ENCODE measurements at places on chromosomes 5 and 9.
A peak's percentile ranks its signal among the peaks of the same experiment; 100 is the strongest.

- DNase-seq: no peak
Measured at GRCh38 chr5:24026288-24026687, 518.9 kb downstream of the PRDM9 start.

GRCh38 chr9:19114680-19115270 is 12.1 kb upstream of the HAUS6 start:
- no peak for DNase-seq

DNA sequence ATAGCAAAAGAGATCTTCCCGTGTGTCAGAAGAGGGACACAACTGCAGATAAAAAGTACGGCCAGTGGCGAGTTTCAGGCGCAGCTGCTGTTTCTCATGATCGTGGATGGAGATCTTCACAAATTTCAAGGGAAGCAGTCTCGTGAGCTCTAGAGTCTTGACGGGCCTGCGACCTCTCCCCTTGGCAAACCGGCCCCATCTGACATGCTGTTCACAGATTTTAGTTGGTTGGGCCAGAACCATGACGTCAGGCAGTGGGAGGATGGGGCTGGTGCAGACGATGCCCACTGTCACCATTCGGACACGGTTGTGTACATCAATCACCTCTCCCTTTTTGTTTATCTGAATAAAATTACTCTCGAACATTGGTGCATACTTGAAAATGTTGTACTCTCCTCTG is 396 bp downstream of the GARIN3 start:
- DNase-seq: no peak

DNA sequence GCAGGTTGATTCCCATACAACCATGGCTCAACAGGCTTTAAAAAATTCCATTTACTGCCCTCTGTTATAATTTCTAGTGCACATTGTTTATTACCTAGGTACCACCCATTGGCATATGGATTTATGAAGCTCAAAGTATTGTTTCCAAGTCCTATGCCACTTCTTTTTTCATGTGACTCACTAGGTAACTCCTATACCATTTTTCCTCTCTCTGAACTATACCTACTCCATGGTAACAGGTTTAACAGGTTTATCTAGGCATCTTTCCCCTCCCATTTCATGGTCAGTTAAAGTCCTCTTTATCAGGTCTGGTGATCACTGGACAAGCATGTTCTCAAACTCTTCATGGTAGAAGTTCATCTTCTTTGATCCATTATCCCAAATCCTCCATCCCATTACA is 49.6 kb upstream of the ABCA1 start:
- DNase-seq: no peak

DNA sequence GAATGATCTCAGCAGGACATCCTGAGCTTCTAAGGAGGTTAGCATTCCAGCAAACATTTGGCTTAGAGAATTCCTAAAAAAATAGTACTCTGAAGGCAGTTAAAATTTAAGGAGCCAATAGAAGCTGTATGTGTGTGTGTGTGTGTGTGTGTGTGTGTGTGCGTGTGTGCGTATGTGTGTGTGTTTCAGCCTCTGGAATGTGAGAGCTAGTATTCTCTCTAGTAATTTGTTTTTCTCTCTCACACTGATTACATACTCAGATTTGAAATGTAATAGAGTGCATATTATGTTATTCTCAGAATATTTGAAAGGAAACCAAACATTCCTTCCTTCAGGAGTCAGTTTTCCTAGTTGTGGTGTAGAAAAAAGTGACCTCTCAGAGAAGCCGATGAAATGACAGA is 279.6 kb downstream of the TMEM38B start:
- no peak for DNase-seq

DNA sequence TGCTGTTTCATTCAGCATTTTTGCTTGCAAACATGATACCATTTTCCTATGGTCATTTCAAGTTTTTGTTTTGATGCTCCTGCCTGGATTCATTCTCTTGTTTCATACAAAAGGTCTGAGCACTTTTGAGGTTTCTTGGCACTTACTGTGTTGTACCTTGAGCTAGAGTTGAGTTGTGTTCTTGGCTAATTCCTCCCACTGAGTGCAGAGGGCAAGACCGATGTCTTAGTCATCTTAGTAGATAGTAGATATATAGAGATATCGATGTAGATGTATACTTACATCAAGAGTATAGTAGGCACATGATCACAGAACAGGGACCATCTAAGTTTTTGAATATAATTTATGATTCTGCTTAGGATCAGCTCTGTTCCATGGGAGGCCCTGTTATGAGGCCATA is 366.6 kb downstream of the OSTF1 start:
- DNase-seq: no peak

- no peak for DNase-seq
Measured at GRCh38 chr5:95711501-95712346, 19.4 kb upstream of the RHOBTB3 start.

GRCh38 chr9:3490957-3491356 is 34.8 kb downstream of the RFX3 start:
- DNase-seq: no peak

DNA sequence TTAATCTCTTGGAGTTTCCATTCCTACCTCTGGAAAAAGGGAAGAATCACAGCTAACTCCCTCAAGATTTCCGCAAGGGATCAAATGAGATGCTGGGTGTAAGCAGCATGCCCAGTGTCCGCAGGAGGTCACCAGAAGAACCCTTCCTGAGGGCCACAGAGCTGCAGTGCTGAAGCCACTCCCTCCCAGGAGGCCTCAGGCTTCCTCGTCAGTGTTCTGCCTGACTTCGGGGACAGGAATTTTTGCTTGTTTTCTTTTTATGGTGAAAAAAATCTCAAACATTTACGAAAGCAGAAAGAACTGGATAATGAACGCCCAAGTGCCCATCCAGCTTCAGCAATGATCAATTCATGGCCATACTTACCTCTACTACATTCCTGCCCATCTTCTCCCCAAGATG is 183.0 kb downstream of the CDK5RAP2 start:
- no peak for DNase-seq

DNA sequence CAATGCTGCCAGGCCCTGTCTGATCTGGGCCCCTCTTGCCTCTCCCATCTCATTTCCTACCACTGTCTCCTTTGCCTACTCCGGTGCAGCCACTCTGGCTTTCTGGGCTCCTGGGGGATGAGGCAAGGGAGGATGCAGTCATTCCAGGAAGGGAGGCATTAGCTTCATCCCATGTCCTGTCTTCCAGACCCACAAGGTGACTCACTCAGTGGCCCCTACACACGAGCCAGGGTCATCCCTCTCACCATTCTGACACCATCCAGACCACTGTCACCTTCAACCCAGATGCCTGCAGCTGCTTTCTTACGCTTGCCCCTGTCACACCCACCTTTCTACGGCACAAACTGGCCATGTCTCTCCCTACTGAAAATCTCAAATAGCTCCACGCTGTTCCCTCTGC is 19.1 kb downstream of the ACSL6 start:
- DNase-seq: no peak

DNA sequence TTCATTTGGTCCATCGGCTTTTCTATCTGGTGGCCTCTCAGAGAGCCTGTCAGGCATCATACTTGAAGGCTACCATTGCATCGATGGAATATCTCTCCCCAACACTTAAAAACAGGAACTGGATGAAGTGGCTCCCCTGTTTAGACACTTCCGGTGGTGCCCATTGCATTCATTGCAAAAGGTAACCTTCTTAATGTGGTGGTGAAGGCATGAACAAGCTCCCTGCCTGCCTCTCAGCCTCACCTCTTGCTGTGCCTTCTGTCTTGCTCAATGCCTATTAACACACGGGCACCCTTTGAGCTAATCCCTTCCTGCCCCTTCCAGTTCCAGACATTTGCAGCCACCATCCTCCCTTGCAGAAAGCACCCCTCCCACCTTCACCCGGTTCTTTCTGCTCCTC is 233.1 kb upstream of the MSX2 start:
- DNase-seq: no peak

GRCh38 chr9:2955575-2955974 is 111.7 kb upstream of the PUM3 start:
- no peak for DNase-seq

DNA sequence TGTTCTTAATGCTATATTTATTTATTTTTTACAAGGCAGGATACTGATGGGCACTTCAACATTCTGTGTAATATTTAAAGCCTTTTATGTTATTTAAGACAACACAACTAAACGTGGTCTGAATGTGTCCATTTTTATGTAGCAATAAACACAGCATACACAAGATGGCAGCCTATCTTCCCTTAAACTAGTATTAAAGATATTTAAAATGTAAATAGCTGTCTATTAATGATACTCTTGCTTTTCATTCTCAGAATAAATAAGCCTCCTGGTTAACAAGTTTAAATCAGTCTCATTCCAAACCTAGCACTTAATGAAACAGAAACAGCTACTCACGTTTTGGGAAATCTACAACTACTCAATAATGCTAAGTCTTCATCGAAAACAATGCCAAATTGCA is 315.7 kb downstream of the MCTP1 start:
- DNase-seq: peak; percentile 58

GRCh38 chr5:110956913-110957813 is 114.3 kb upstream of the TSLP start:
- no peak for DNase-seq

All from Kasumi-1 (cell line).